ENCODE measurements at places on chromosomes 3 and 15. TPM values are rescaled to one million over a fixed set of nuclear protein-coding genes. Genes with fewer than 3 reads are reported as not detected.

The MYLK gene
- 0.17 TPM for total RNA-seq

The NBEAL2 gene
- 117 TPM for total RNA-seq

The EFHB gene
- 0.51 TPM for total RNA-seq

The SH3GL3 gene
- total RNA-seq, result not detected

The CELF6 gene
- total RNA-seq, result 0.19 TPM

The HRG gene
- total RNA-seq, result not detected

The SPATA12 gene
- not detected for total RNA-seq

The PLA2G4D gene
- total RNA-seq, result not detected

DNA sequence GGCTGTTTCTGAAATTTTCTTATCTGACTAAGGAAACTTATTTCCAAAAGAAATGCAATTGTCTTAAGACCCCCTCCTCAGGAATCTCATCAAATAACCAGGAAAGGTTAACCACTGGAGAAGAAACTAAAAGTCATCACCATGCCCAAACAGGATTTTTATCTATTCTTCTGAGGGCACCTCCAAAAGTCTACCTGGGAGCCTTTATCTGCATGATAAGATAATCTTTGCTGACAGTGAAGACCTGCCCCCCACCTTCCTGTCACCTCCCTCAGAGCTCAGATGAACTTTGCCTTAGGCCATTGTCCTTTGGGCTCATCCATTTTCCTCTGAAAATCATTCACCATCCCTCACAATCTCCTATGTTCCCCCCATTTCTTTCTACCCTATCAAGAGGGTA is 137.3 kb upstream of the SMAD3 start:
- DNase-seq, result no peak
- peaks cover 5% of the 10 kb centered on the region for H3K4me1 ChIP-seq
- H3K27ac ChIP-seq, result no peak overlapping the region
- H3K27me3 ChIP-seq, result peaks cover 7% of the 10 kb centered on the region
- peaks cover 1% of the 10 kb centered on the region for H3K36me3 ChIP-seq

- H3K27ac ChIP-seq, result no peak overlapping the region
- no peak for DNase-seq
- H3K36me3 ChIP-seq, result peaks cover 13% of the 10 kb centered on the region
- H3K4me3 ChIP-seq, result no peak overlapping the region
Measured at GRCh38 chr3:67459796-67460195, 194.6 kb downstream of the SUCLG2 start.

DNA sequence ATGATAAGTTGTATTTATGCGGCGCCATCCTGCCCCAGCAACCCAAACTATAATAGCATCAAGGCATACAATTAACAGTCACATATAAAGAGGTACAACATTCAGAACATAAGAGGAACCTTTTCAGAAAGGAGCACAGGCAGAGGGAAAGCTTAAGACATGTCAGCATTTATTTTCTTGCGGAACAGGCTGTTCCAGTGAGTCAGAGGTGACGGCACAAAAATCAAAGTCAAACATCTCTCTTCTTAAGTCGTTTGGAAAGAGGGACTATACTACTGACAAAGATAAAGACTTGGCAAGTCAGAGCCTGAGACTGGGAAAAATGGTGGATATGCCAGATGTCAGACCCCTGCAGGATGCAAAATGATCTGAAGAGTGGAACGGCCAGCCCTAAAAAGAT is 128.4 kb downstream of the CTNNB1 start:
- no peaks in the 10 kb centered on the region for H3K27me3 ChIP-seq
- no peak overlapping the region for H3K27ac ChIP-seq
- H3K4me1 ChIP-seq, result no peaks in the 10 kb centered on the region
- DNase-seq, result no peak

GRCh38 chr3:152360302-152360701 is 91.6 kb downstream of the MBNL1 start:
- peaks cover 25% of the 10 kb centered on the region for H3K36me3 ChIP-seq
- H3K27ac ChIP-seq, result peak overlapping the region; percentile 49
- H3K4me3 ChIP-seq, result no peak overlapping the region
- H3K27me3 ChIP-seq, result no peaks in the 10 kb centered on the region
- no peak for DNase-seq

- peaks cover 15% of the 10 kb centered on the region for H3K27me3 ChIP-seq
- H3K4me3 ChIP-seq, result no peak overlapping the region
Measured at GRCh38 chr3:124295362-124295761, 303.4 kb upstream of the ROPN1 start.

GRCh38 chr3:152076148-152076547 is 192.6 kb upstream of the MBNL1 start:
- H3K27ac ChIP-seq, result no peak overlapping the region
- no peak overlapping the region for H3K4me3 ChIP-seq
- DNase-seq, result no peak
- no peaks in the 10 kb centered on the region for H3K27me3 ChIP-seq
- no peaks in the 10 kb centered on the region for H3K36me3 ChIP-seq

- peak overlapping the region; percentile 16 for H3K27ac ChIP-seq
- DNase-seq, result peak; percentile 59
Measured at GRCh38 chr3:107430996-107431245, 53.7 kb downstream of the CCDC54 start.

DNA sequence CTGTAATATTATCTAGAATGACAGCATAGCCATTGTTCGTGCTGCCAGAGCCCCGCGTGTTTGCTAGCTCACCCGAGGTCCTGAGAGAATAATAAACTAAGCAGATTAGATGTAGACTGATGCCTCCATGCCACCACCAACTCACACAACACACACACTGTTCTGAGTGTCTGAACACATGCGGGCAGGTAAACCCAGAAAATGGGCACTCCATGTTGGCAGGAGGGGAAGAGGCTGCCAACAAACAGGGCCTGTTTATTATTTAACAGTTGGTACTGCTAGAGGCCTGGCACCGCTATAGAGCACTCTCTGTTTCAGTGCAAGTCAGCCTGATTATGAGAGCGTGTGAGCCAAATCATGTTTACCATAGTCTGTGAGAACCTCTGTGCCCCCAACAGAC is 299.0 kb downstream of the ZBTB20 start:
- no peaks in the 10 kb centered on the region for H3K36me3 ChIP-seq
- no peak overlapping the region for H3K27ac ChIP-seq
- H3K4me1 ChIP-seq, result peaks cover 2% of the 10 kb centered on the region
- no peak overlapping the region for H3K4me3 ChIP-seq
- DNase-seq, result no peak

DNA sequence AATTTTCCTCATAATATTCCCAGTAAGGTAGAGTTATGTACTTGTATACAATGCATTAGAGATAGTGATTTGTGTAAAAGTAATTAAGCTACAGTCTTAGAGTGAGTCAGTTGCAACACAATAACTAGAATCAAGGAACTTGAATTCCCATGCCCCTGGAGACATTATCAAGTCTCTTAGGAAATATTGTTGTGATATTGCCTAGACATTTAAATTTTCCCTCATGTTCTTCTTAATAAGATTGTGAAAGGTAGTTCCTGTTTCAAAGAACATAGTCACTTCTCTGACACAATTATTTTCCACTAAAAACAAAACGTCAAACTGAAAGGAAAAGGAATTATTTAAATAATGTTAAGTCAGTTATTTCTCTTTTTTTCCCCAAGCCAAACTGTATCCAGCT is 13.0 kb upstream of the ATP1B3 start:
- no peaks in the 10 kb centered on the region for H3K36me3 ChIP-seq
- no peak for DNase-seq
- H3K27ac ChIP-seq, result no peak overlapping the region

GRCh38 chr3:52237657-52238172 is 1.2 kb downstream of the TWF2 start:
- H3K36me3 ChIP-seq, result peaks cover 35% of the 10 kb centered on the region
- H3K27me3 ChIP-seq, result no peaks in the 10 kb centered on the region
- H3K27ac ChIP-seq, result peak overlapping the region; percentile 97
- peak overlapping the region; percentile 99 for H3K4me3 ChIP-seq
- H3K4me1 ChIP-seq, result peaks cover 61% of the 10 kb centered on the region

DNA sequence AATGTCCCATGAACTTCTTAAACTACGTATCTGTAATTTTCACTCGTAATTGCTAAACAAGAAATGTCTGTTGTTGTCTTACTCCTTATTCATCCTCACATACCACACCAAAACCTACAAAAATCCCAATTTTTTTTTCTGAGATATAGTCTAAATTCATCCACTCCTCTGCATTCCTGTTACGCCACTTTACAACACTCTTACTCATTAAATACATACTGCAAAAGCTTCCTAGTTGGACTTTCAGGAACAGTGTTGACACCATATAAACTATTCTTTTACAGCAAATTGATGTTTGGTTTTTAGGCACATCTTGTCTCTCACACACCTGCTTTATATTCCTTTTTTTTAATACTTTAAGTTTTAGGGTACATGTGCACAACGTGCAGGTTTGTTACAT is 934.9 kb upstream of the CADM2 start:
- H3K4me1 ChIP-seq, result no peaks in the 10 kb centered on the region
- H3K27ac ChIP-seq, result no peak overlapping the region

DNA sequence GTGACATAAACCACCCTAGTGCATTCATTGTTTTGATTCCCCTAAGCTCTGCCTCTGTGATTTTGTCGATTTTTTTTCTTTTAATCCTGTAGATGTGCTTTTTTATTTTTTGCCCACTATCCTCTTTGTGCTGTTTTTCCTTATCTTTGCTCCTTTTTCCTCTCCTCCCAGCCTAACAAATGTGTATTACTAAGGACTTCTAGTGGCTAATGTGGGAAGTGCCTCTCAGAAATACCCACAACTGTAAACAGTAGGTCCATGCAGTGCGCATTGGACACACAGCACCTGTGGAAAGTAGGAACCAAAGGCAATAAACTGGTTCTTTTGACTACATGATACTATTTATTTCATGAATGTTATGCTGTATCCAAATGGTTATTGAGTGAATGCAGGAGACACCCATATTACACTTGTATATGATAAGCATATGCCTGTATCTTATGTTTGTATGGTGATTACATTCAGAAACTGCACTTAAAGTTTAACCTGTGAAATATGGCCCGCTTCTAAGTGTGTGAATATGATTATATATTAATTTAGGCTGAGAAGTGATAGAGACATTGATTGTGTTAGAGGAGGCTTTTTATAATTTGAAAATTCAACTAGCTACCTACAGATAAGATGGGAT is 147.8 kb downstream of the PLCL2 start:
- H3K27me3 ChIP-seq, result no peaks in the 10 kb centered on the region
- H3K4me1 ChIP-seq, result peaks cover 72% of the 10 kb centered on the region
- peaks cover 1% of the 10 kb centered on the region for H3K36me3 ChIP-seq

GRCh38 chr3:185916042-185916833 is 21.6 kb downstream of the TRA2B start:
- H3K4me3 ChIP-seq, result no peak overlapping the region
- H3K4me1 ChIP-seq, result peaks cover 2% of the 10 kb centered on the region
- H3K27me3 ChIP-seq, result no peaks in the 10 kb centered on the region
- H3K27ac ChIP-seq, result peak overlapping the region; percentile 14
- DNase-seq, result no peak
- H3K36me3 ChIP-seq, result peaks cover 56% of the 10 kb centered on the region

- H3K27ac ChIP-seq, result no peak overlapping the region
- H3K27me3 ChIP-seq, result no peaks in the 10 kb centered on the region
- H3K4me3 ChIP-seq, result no peak overlapping the region
- H3K4me1 ChIP-seq, result no peaks in the 10 kb centered on the region
- DNase-seq, result no peak
Measured at GRCh38 chr3:26345613-26346012, 277.0 kb upstream of the LRRC3B start.

- H3K4me1 ChIP-seq, result no peaks in the 10 kb centered on the region
- H3K27me3 ChIP-seq, result no peaks in the 10 kb centered on the region
- H3K4me3 ChIP-seq, result no peak overlapping the region
- H3K36me3 ChIP-seq, result peaks cover 6% of the 10 kb centered on the region
- no peak overlapping the region for H3K27ac ChIP-seq
Measured at GRCh38 chr3:161042023-161042501, 63.1 kb downstream of the B3GALNT1 start.

DNA sequence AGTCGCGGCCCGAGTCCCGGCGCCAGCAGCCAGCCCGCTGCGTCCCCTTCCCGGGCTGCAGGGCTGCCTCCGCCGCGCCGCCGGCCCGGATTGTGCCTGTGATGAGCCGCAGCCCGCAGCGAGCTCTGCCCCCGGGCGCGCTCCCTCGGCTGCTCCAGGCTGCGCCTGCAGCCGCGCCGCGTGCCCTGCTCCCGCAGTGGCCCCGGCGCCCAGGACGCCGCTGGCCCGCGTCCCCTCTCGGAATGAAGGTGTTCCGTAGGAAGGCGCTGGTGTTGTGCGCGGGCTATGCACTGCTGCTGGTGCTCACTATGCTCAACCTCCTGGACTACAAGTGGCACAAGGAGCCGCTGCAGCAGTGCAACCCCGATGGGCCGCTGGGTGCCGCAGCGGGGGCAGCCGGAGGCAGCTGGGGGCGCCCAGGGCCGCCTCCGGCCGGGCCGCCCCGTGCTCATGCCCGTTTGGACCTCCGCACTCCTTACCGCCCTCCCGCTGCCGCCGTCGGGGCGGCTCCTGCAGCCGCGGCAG is 1.2 kb downstream of the CHST2 start:
- peak overlapping the region; percentile 63 for H3K4me3 ChIP-seq
- H3K4me1 ChIP-seq, result peaks cover 19% of the 10 kb centered on the region
- H3K27me3 ChIP-seq, result peaks cover 8% of the 10 kb centered on the region

- H3K27ac ChIP-seq, result no peak overlapping the region
- H3K36me3 ChIP-seq, result no peaks in the 10 kb centered on the region
- H3K27me3 ChIP-seq, result peaks cover 1% of the 10 kb centered on the region
- H3K4me3 ChIP-seq, result no peak overlapping the region
- no peak for DNase-seq
Measured at GRCh38 chr15:101062471-101063171, 143.5 kb downstream of the LRRK1 start.

DNA sequence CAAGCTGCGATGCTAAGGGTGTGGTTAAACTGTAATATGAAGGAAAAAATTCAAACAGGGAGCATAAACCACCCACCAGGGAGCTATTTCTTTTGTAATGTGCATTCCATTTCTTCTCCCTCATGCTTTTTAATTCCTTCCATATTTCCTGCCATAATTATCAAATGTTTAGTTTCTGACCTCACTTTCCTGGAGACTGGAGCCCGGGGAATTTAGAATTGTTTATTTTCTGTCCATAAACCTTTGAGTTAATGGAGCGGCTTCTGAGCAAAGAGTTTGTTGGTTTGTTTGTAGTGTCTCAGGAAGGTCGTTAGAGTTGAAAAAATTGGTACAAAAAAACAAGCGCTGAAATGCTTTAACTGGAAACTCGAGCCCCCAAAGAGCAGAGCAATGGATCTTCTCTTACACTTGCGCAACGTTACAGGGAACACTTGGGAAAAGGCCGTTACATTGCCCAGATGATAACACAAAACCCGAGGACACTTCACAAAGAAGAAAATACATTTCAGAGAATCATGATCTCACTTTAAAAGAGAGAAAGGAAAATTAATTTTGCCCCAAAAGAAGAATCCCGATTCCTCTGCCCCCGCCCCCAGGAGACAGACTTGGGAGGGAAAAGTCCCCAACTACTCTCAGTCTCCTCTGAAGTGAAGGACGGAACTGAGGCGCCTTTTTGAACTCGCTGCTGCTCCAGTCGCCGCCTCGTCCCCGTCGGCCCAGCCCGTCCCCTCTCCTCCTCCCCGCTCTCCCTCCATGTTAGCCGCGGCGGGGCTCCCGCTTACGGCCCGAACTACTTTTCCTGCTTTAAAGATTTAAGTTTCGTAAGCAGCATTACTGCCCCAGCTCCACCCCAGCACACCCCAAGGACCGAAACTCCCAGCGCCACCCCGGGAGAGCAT is 842 bp downstream of the FSTL1 start:
- DNase-seq, result peak; percentile 24
- peaks cover 8% of the 10 kb centered on the region for H3K4me1 ChIP-seq
- H3K27ac ChIP-seq, result no peak overlapping the region
- no peaks in the 10 kb centered on the region for H3K36me3 ChIP-seq
- H3K27me3 ChIP-seq, result peaks cover 48% of the 10 kb centered on the region
